ENCODE measurements at places on chromosomes 5 and 9.
A peak's percentile ranks its signal among the peaks of the same experiment; 100 is the strongest.

- no peak for DNase-seq
Measured at GRCh38 chr5:155605920-155606319, 592.4 kb downstream of the KIF4B start.

DNA sequence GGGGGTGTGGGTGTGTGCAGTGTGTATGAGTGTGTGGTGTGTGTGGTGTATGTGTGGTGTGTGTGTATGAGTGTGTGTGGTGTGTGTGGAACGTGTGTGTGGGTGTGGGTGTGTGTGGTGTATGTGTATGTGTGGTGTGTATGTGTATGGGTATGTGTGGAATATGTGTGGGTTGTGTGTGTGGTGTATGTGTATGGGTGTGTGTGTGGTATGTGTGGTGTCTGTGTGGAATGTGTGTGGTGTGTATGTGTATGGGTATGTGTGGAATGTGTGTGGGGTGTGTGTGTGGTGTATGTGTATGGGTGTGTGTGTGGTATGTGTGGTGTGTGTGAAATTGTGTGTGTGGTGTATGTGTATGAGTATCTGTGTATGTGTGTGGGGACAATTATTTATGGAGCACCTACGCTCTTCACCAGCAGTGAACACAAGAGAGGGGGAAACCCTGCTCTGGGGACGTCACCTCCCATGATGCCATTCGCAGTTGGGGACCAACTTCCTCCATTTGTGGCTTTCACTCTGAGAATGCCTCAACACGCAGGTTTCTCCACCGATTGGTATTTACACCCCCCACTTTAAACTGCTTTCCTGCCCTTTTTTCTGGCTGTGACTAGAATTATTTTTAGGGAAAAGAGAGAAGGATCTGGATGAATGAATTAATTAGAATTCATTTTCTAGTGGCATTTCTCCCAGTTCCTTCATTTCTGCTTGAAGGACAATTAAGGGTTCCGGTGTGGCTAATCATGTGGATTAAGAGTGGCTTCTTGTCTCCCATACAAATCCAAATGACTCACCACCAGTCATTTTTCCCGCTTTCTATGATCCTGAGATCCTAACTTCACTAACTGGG lies 238.1 kb downstream of the ROR2 start:
- DNase-seq: no peak

DNA sequence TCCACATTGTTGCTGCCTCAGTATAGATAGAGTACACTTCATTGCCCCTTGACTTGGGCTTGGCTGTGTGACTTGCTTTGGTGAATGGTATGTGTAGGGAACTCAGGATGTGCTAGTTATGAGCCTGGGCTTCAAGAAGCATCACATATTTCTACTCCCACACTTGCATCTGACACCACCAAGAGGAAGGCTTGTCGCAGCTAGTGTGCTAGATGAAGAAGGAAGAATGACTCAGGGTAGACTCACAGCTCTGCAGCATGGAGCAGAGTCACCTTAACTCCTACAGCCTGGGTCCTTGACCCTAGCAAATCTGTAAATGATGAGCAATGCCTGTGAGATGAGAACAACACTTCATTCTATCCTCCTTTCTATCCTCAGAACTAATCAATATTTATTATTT lies 261.8 kb downstream of the ASTN2 start:
- no peak for DNase-seq

- no peak for DNase-seq
Measured at GRCh38 chr9:134391319-134392231, 65.3 kb downstream of the RXRA start.

- DNase-seq: peak; percentile 53
Measured at GRCh38 chr9:111356481-111357244, 26.6 kb upstream of the OR2K2 start.

GRCh38 chr5:16552666-16553343 lies 64.0 kb downstream of the RETREG1 start:
- DNase-seq: peak; percentile 81

DNA sequence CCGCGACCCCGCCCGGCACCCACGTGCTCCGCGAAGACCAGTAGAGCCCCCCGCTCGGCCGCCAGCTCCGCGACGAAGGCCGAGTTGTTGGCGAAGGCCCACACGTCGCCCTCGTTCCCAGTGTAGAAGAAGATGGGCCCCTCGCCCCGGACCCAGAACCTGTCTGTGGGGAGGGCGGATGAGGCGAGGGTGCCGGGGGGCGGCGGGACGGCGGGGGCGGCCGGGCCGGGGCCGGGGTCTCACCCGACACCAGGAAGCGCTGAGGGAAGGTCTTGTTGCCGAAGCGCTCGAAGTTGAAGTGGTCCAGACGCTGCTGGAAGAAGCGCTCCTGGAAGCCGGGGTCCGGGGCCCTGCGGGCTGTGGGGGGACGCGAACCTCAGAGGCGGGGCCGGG lies 317 bp downstream of the DPP7 start:
- DNase-seq: no peak

DNA sequence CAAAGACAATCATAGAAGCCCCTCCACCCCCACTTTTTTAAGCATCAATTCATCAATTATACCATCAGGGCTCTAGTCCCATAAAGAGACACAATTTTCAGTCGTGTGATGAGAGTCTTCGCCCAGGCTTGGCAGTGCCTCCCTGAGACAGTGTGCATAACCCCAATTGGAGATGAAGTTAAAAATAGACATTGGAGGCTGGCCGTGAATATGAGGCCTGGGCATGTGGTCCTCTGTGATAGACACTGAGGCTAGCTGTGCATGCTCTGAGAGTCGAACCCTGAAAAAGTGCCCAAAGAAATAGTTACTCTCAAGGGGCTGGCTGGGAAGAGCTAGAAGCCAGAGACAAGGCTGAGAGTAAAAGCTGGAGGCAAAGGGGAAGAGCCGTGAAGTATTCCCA lies 248.6 kb upstream of the NR4A3 start:
- no peak for DNase-seq

GRCh38 chr5:157602505-157602904 lies 26.9 kb upstream of the ADAM19 start:
- no peak for DNase-seq

DNA sequence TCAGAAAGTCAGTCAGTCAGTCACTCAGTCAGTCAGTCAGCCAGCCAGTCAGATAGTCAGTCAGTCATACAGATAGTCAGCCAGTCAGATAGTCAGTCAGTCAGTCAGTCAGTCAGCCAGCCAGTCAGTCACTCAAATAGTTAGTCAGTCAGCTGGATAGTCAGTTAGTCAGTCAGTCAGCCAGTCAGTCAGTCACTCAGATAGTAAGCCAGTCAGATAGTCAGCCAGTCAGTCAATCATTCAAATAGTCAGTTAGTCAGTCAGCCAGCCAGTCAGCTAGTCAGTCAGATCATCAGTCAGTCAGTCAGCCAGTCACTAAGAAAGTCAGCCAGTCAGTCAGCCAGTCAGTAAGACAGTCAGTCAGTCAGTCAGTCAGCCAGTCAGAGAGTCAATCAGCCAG lies 477.1 kb downstream of the AGTPBP1 start:
- DNase-seq: no peak

- DNase-seq: no peak
Measured at GRCh38 chr5:45262061-45262590, 434.1 kb downstream of the HCN1 start.

GRCh38 chr5:56327809-56328208 lies 94.7 kb upstream of the ANKRD55 start:
- no peak for DNase-seq

DNA sequence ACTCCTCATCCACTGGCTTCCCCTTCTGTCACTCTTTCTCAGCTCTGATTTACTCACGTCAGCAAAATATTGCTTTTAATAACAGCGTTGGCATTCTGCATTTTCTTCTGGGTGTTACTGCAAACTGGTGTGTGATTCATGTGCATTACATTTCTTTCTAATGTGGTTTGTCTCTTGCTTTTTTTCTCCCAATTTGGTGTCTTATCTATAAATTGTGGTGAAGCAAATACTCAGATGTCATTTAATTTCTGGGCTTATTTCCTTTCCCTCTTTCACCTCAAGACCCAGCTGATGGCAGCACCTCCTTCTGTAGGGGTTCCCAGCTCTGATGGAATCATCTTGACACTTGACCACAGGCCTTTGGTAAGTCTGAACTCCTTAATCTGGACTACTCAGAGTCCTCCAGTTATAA lies 180.7 kb upstream of the ZNF618 start:
- no peak for DNase-seq

- no peak for DNase-seq
Measured at GRCh38 chr9:101445353-101446029, 9.9 kb upstream of the ALDOB start.

DNA sequence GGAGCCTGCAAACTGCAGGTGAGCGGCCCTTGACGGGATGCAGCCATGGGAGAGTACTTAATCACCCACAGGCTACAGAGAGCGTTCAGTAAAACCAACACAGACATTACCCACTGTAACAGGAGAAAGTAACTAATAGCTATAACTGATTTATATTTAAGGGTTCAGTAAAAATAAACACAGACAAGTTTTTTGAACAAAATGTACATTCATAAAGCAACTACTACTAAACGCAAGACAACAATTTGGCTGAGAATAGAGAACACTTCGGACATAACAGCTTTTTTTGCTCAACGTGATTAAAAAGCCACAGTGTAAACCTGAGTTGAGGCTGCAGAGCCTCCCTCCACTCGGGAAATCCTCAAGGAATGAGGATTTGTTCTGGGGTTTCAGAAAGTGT lies 61.7 kb downstream of the LIFR start:
- DNase-seq: no peak

DNA sequence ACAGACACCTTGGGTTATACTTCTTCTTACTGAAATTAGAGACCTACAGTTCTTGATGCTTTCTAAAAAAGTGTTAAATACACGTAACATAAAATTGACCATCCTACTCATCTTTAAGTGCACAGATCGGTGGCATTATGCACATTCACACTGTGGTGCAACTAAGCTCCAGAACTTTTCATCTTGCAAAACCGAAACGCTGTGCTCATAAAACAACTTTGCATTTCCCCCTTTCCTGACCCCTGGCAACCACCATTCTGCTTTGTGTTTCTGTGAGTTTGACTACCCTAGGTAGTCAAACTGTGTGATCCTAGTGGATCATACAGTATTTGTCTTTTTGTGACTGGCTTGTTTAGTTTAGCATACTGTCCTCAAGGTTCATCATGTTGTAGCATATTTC lies 3.9 kb downstream of the MVB12B start:
- DNase-seq: no peak

DNA sequence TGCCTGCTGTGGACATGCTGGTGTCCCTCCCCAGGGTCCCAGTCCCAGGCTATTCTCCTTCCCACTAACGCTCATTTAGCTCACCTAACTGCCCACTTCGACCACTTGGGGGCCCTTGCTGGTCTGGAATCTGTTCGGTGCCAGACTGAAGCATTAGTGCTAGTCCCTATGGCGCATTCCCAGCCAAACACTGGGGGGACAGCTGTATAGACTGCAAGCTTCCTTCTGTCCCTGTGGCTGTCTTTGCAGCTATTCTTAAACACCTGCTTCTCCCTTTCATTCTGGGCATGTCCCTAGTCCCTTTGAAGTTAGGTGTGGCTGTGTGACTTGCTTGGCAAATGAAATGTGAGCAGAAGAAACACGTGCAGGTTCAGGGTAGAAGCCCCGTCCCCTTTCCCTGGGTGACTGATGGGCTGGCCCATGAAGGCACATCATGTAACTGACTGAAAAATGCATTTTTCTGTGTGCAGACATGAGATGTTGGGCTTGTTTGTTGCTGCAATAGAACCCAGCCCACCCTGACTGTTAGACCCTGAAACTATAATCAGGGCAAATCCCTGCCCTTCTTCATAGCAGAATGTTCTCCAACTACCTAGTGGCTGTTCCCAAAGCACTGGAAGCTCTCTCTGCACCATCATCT lies 134.4 kb downstream of the BARX1 start:
- no peak for DNase-seq

DNA sequence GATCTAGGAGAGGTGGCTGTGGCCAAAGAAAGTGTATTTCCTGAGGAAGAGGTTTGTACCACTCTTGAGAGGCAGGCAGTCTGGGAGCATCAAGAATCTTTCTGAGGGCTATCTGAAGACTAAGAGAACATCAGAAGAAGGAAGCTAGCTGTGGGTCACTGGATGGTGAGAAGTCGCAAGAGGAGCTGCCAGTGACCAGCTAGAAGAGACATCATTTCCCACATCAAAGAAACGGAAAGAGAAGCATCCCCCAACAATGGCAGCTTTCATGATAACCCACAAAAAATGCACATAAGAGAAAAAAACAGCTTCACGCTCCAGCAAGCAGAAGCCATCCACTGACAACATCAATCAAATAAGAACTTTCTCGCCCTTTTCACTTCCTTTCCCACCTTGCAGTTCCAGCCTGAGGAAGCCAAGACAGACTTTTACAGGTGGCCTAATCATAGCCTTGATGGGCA lies 25.0 kb upstream of the CEP78 start:
- no peak for DNase-seq

DNA sequence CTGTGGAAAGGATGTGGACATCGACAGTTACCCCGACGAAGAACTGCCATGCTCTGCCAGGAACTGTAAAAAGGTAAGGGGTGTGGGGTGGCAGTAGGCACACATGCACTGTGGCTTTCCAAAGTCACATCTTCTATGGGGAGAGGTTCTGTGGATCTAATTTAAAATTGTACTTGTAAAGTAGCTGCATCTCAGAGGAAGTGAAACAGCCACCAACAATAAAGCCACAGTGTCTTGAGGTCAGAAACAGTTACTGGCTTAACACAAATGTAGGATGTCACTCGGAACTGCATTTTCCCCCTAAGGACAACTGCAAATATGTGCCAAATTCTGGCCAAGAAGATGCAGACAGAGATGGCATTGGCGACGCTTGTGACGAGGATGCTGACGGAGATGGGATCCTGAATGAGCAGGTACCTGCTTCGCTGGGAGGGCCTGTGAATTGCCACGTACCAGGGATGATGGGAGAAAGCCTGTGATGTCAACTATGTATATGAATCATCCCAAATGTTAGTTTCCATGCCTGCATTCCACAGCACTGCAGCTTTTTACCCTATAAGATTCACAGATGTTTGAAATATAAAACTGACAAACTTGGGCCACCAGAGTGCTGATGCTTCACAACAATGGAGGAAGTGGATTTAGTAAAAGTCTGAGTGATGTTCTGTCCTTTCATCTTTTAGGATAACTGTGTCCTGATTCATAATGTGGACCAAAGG lies 35.3 kb downstream of the THBS4 start:
- DNase-seq: no peak

Measured in right hindlimb (tissue), 1 donor.